Muscle of leg (tissue), 16 donors: ENCODE measurements at places on chromosomes 3 and 15. TPM values are rescaled to one million over a fixed set of nuclear protein-coding genes. Genes with fewer than 3 reads are reported as not detected.

The ATP8B4 gene
- total RNA-seq = 4.9 TPM

The GOLGA8S gene
- 0.18 TPM for total RNA-seq

The NLGN1 gene
- 8.5 TPM for total RNA-seq

The CLDN18 gene
- total RNA-seq = not detected

The HGD gene
- 0.09 TPM for total RNA-seq

The BNC1 gene
- total RNA-seq = 1.0 TPM

The ETFA gene
- total RNA-seq = 125 TPM

The P2RY13 gene
- 0.75 TPM for total RNA-seq
